ENCODE measurements at places on chromosomes 7 and 10. TPM values are rescaled to one million over a fixed set of nuclear protein-coding genes. Genes with fewer than 3 reads are reported as not detected.

The TBXAS1 gene
- polyA plus RNA-seq = 1.1 TPM

The ASIC3 gene
- polyA plus RNA-seq = 1.8 TPM

GRCh38 chr7:101681170-101682007 lies 52.3 kb upstream of the MYL10 start:
- DNase-seq = peak; percentile 70

- DNase-seq = no peak
These were observed 352.0 kb downstream of the SORCS3 start for GRCh38 chr10:104993085-104993484.

DNA sequence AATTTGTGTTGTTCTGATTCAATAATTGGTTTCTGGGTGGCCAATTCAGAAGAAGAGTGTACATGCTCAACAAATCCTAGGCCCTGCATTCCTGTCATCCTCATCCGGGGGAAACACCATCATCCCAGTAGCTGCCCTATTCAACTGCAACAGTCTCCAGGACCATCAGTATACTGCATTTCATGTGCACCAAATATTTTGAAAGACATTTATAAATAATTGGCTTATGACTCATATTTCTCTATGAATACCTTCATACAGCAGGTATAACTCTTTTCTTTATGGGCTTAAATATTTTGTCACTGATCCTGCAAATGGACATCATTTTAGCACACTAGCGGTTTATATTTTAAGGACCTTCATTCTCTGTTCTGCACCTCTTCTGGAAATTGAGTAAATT lies 38.0 kb downstream of the CD36 start:
- no peak for DNase-seq

GRCh38 chr10:91000470-91000869 lies 79.6 kb upstream of the ANKRD1 start:
- no peak for DNase-seq

Data from psoas muscle (tissue), 8 donors.